Caki2 (cell line): ENCODE measurements at places on chromosomes 13 and 19.

DNA sequence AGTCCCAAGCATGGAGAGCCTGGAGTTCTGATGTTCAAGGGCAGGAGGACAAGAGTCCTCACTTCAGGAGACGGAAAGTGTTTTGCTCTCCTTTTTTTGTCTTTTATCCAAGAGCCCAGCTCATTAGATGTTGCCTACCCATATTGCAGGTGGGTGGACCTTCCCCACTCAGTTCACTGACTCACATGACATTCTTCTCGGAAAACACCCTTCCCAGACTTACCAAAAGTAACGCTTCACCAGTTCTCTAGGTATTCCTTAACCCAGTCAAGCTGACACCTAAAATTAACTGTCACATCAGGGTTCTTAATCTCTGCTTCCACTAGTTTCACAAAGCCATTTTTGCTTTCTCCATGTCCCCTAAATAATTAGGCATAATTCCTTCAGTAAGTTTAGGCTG is 2215.4 kb upstream of the PCDH20 start:
- DNase-seq, result no peak

DNA sequence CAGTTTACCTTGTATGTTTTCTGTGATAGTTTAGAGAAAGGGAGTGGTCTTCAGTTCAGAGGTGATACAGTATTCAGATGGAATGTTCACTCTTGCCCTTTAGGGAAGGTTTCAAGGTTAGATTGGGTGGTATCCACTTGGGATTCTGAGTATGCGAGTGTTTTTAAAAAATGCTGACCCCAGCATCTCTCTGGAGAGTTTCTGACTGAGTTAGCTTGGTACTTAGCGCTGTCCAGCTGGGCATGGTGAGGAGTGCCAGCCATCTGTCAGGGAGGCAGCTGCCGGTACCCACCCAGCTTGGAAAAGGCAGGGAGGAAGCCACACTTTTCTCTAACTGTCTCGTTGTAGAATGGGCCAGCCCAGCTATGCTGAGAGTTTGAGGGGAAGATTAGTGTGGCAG is 63.3 kb downstream of the ARHGEF7 start:
- no peak for DNase-seq

GRCh38 chr19:10699650-10700335 is 1.4 kb upstream of the QTRT1 start:
- no peak for DNase-seq

GRCh38 chr13:106630650-106631049 is 62.7 kb upstream of the ARGLU1 start:
- no peak for DNase-seq
